Head of caudate nucleus (tissue), 42 donors: ENCODE measurements at places on chromosomes 2 and 18.
A peak's percentile ranks its signal among the peaks of the same experiment; 100 is the strongest.

GRCh38 chr18:58975781-58976180 lies 111.1 kb downstream of the ZNF532 start:
- DNase-seq, result no peak

- DNase-seq, result no peak
These were observed 92.2 kb upstream of the DSEL start for GRCh38 chr18:67608615-67609273.

GRCh38 chr2:85414761-85415553 lies 3.6 kb upstream of the SH2D6 start:
- DNase-seq, result no peak

DNA sequence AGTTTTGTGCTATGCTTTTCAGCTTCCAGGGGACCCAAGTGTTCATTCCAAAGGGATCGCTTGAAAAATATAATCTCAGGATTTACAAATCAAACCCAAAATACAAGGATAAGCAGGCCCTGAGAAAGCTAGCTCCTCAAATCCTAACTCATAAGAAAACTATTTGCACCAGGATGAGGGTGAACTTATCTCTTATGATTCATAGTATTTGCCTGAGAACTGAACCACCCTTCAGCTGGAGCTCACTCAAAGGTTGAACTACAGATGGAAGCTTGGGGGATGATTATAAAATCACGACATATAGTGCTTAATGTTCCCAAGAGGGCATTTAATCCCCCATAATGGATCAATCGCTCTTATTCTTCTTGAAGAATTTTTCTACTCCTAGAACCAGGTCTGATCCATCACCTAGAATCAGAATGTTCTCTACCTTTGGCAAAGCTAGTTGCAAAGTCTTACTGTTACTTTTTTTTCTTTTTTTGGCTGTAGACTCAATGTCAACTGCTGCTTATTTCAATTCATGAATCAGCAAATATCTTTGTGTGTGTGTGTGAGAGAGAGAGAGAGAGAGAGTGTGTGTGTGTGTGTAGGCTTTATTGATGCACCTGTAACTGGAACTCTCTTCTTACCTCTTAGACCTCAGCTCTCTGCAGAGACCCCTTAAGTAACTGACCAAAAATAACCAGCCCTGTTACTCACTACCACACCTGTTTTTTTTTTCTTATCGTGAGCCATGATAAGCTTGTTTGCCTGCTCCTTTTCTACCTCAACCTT lies 44.8 kb downstream of the ARL4C start:
- no peak for DNase-seq

DNA sequence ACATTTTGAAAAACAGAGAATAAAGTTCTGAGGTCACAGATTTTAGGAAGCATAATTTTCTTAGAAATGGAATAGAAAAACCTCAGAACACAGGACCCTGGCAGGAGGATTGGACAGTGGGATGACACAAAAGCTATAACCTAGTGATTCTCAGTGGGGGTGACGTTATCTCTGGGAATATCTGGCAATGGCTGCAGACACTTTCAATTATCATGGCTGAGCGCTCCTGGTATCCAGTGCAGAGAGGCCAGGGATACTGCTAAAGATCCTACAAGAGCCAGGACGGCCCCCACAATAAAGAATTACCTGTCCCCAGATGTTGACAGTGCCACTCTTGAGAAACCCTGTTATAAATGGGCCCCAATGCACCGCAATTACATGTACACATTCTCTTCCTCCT lies 117.2 kb upstream of the SPRED2 start:
- no peak for DNase-seq

DNA sequence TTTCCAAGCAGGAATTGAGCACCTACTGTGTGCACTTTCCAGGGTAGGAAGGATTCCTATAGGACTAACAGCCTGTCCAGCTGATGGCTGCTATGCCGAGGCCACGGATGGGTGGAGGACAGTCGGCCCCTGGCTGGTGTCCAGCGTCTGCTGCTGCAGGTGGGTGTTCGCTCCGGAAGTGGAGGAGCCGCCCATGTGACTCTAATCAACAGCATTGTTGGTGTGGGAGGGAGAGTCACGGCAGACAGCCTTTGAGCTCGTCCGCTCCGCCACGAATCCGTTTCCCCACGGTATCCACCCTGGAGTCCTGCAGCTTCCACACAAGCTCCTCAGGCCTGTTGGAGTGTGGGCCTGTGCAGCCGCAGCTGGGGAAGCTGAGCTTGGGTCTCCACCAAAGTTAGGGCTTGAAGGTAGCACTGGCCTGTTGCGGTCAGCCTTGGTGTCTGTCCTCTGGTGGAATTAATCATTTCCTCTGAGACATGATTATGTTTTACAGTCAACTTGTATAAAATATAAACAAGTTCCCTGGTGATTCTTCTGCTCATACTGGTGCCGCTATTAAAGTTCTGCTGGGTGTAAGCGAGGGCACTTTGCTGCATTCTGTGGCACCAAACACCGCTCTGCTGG lies 185.9 kb upstream of the TPO start:
- no peak for DNase-seq

GRCh38 chr2:121128741-121129659 lies 156.0 kb downstream of the TFCP2L1 start:
- peak; percentile 55 for DNase-seq

DNA sequence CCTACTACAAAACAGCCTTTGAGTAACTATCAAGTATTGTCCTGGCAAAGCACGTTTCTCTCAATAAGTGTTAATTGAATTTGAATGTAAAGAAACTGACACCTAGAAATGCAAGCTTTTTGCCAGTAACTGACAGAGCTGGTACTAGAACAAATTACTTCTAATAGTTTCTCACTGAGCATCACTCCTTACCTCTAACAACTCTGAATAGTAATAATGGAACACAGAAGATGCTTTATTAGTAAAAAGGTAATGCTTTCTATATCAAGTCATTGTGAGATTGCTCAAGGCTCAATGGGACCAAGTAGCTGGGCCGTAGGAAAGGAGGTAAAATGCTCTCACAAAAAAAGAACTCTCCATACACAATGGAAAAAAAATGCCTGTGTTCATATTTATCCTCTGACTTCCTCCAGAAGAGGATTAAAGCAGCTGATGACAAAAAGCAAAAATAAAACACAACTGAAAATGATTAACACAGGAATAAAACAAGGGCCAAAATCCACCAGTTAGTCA lies 11.8 kb downstream of the RASGRP3 start:
- DNase-seq, result no peak

DNA sequence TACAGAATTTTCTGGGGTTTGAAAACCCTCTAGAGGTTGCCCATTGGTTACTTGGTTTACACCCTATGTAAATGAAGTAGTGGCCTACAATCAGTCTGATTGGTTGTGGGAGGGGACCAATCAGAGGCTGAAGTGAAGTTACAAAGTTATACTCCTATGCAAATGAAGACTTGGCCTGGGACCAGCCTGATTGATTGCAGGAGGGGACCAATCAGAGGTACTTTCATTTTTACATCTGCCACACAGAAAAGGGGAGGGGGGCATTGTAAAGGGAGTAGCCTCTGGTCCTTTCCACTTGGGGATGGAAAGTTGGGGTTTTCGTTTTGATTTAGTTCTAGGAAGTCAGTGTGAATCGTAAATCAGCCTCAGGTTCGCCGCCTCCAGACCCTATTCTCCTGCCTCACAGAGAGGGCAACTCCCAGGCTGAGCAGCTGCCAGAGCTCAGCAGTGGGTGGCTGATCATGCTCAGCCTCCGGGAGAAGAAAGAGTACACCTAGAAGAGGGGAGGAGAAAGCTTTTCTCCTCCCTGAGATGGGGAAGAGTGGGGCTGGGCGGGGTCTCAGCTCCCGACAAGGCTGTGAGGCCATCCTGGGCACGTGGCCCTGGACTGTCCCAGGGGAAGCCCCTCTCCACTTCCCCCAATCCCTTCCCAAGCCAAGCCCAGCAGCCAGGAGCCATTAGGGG lies 372.5 kb downstream of the GALR1 start:
- peak; percentile 36 for DNase-seq

DNA sequence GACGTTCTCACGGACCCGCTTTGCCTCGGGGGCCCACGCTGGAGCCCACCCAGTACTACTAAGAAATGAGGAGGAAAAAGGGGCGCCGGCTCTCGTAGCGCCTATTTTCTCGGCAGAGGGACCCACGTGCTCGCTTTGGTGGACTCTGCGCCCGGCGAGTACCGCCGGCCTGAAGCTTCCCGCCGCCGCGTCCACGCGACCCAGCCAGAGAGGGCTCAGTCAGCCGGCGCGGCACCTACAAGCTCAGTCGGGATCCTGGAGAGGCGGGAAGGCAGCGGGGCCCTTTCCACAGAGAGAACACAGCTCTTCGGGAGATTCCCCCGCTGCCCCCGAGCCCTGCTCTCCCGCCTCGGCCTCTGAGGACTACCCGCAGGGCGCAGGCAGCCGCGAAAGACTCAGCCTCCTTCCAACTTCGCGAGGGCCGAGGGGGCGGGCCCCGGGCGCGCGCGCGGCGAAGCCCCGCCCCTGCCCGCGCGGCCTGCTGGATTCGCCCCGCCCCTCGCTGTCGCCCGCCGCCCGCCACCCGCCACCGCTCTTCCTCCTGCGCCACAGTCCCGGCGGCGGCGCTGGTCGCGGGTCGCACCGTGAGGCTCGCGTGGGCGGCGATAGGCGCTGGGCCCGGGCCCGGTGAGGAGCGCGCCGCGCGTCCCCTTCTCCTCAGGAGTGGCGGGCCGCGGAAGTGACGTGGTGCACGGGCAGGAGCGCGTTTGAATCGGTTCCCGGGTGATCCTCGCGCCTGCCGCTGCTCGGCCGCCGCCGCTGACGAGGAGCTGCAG lies at the start of gene SMCHD1:
TSS of gene SMCHD1 (plus strand) at position 549 of the 776 bp plus-strand sequence. CDS start 350 bp downstream, outside the sequence.
- DNase-seq, result peak; percentile 94

- peak; percentile 7 for DNase-seq
These were observed 280.4 kb downstream of the C1D start for GRCh38 chr2:67782443-67782842.

GRCh38 chr2:86383844-86384243 lies 46.4 kb upstream of the REEP1 start:
- no peak for DNase-seq

GRCh38 chr2:43842866-43843226 lies 4.1 kb downstream of the ABCG8 start:
- DNase-seq, result no peak

DNA sequence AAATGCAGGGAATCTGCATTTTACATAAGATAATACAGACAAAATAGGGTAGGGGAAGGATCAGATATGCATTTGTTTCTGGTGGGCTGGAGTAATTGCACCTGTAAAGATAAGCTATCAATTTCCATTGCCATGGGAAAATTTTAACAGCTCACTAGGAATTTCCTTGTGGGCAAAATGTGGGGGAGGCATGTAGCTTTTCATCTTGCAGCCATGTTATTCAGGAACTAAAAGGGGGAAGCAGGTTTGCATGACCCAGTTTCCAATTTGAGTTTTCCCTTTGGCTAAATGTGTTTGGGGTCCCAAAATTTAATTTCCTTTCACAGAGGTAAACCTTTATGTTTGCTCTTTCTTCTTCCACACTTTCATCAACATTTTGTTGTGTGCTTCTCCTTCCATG lies 624.4 kb downstream of the NYAP2 start:
- no peak for DNase-seq

DNA sequence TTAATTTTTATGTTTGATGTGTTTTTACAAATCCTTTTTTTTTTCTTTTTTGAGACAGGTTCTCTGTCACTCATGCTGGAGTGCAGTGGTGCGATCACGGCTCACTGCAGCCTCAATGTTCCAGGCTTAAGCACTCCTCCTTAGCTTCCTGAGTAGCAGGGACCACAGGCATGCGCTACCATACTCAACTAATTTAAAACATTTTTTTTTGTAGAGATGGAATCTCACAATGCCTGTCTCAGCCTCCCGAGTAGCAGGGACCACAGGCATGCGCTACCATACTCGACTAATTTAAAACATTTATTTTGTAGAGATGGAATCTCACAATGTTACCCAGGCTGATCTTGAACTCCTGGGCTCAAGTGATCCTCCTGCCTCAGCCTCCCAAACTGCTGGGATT lies 3.2 kb downstream of the NOTO start:
- no peak for DNase-seq

GRCh38 chr2:238947920-238948710 lies 100.2 kb downstream of the TWIST2 start:
- no peak for DNase-seq

DNA sequence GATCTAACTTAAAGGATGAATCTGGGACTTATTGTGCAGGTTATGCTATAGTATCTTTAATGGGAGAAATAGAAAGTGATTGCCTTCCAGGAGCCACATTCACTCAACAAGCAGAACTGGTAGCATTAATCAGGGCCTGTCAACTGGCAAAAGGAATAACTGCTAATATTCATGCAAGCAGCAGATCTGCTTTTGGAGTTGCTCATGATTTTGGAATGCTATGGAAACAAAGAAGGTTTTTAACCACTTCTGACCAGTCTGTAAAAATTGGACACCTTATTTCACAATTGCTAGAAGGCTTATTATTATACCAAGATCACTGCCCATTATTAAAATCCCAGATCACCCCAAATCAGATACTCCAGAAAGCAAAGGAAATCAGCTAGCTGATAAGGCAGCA lies 200.4 kb downstream of the MREG start:
- DNase-seq, result no peak

GRCh38 chr2:231259104-231259503 lies 60.7 kb downstream of the ARMC9 start:
- no peak for DNase-seq

DNA sequence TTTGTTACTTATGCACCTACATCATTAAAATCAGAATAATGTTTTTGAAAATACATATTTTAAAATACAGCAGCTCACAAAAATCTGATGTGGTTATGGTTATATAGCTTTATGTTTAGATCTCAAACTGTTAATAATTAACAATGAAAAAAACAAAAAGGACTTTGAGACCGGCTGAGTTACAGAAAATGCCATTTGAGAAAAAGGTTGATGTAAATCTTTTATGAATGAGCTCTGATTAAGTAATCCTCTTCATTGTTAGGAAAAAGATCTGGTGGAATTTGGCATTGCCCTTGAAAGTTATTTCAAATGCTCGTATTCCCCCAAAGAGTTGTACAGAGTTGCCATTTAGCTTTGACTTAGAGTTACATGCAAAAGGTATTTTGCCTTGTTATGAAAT lies 82.8 kb upstream of the PROKR1 start:
- DNase-seq, result no peak

GRCh38 chr2:188475945-188476344 lies 184.3 kb downstream of the GULP1 start:
- DNase-seq, result no peak

DNA sequence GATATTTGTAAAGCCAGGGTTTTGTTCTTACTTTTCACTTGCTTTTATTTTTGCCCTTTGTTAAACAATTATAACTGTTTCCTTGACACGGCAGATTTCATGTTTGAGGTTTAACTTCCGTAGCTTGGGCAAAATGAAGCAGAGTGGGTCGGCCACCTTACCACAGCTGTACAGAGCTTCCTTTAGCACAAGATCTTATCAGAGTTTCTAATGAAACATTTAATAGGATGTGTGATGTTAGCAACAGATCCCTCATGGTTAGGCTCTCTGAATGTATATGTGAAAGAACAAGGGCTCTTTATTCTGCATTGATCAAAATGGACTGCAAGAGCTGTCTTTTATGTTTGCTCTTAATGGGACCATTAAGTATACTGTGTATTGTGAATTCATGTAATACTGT lies 22.3 kb downstream of the RNF125 start:
- no peak for DNase-seq

DNA sequence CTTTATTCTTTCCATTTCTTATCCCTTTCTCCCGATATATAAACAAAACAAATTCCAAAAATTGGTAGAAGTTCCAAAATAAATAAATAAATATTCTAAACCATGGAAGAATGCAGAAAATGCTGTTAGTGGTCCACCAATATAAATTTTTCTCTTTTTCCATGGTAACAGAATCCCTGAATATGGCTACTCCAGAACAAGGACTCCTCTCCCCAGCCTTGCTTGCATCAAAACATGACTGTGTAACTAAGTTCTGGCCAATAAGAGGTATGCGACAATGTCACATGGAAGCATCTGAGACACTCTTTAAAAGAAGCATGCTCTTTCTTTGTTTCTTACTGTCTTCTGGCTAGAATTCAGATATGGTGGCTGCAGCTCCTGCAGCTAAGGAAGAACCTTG lies 325.1 kb upstream of the TANK start:
- no peak for DNase-seq
